ENCODE measurements at places on chromosomes 16 and 17.

DNA sequence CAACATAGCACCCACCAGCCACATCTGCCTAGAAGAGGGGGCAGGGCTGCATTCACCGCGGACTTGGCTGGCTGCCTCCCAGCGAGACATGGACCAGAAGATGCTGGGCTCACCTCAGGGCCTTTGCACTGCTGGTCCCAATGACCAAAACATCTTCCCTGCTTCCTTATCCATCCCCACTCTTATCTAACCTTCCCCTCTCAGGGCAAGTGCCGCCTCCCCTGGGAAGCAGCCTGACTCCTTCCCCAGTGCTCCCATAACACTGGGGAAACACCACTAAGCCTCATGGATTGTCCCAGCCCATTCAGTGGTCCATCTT, 5.7 kb downstream of the TMC6 start:
- DNase-seq = no peak

DNA sequence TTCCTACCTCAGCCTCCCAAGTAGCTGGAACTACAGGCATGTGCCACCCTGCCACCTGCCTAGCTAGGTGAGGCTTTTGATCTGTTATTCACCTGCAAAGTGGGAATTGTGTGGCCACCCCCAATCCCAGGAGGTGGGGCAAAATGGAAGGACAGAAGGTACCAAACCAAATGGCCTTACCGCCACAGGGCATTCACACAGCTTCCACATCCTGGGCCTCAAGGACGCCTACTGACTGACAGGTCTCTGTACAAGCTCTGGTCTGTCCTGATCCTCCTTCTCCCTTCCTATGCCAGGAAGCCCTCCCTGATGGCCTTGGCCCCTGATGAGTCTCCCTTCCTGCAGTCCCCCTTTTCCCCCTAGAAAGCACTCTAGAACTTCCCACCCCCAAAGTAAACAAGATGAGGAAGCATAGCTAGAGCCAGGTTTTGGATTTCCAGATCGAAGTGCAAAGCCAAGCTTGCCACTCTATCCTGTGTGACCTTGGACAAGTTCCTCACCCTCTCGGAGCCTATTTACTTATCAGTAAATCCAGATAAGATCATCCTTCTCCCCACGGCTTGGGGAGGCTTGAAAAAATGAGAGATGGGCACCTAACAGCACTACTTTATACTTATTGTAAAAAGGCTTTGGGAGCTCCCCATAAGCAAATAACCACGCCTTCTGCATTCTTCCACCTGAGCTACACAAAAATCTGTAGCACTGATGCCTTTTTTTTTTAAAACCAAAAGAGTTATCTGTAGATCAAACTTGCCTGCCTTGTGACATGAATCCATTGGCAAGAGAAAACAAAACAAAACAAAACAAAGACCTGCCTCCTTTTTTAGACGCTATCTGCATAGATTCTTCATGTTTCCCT, 4.5 kb downstream of the PLLP start:
- no peak for DNase-seq

GRCh38 chr16:19708296-19709205, 9.5 kb downstream of the KNOP1 start:
- DNase-seq = no peak

DNA sequence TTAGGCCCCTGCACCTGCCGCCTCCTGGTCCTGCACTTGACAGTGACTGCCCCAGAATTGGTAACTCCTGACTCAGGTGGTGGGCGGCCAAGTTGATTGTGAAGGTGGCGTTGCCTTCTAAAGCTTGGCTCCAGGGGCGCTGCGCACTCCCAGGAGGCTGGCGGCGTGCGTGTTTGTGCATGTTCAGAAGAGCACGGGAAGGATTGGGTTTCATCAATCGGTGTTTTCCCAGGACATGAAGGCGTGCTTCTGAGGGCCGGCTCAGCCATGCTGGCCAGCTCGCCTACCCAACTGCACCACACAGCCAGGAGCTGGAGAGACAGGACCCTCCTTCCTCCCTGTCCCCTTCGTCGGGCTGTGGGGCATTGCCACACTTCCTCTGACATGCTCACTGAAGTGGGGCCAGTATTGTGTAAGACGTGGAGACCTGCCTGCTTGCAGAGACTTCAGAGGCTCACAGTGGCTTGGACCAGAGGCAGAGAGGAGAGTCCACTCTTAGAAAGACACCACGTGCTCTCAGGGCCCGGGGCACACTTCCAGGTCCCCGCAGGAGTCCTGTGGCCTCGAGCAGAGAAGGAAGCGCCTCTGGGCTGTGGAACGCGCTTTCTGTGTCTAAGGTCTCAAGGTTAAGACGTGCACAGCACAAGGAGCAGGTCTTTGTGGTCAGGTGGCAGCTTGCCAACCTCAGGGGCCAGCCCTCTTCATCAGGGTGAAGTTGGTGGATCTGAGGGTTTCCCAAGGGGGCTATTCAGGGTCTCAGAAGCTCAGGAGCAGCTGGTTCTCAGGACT, 2.8 kb downstream of the RAB40C start:
- DNase-seq = no peak

DNA sequence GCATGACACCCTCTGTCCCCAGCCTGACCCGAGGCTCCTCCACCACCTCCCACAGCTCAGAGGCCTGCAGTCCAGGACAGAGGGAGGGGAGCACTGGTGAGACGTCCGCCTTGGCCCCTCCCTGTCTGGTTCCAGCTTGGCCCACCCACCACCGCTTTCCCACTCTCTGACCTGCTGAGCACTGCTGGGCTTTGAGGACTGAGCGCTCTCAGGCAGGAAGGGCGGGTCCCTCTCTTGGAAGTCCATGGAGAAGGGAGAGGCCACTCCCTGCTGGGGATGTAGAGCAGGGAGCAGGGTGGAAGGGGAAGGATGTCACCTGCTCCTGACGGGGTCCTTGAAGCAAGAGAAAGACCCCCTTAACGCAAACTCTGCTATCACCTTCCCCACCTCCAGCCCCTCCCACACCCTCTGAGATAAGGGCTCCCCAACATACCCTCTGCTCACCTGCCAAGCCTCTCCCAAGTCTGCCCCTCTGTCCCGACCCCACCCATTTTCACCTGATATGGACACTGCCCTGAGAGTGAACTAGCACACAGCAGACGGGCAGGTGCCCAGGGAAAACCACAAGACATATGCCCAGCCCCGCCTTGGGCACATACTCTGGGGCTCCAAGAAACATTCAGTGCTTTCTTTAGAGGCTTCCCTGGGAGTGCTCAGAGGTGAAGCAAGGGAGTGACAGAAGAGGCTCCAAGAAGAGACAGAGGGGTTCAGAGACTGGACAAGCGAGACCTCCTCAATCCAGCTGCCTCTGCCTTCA, 1.4 kb downstream of the OSBPL7 start:
- no peak for DNase-seq

DNA sequence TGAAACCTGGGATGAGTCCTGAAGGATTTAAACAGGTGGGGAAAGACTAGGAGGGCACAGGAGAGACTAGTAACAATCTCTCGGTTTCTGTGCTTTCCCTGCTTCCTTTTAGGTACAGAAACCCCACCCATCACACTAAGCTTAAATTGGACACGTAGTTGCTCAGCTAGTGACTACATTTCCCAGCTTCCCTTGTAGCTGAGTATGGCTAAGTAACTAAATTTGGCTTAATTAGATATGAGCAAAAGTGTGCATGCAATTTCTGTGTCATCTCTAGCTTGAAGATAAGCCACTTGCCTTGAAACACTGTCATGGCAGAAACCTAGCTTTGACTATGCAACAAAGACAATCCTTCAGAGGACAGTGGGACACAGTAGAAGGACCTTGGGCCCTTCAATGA, 36.5 kb downstream of the CACNG1 start:
- DNase-seq = no peak

GRCh38 chr16:57815987-57816745, 13.9 kb upstream of the KIFC3 start:
- peak; percentile 75 for DNase-seq

DNA sequence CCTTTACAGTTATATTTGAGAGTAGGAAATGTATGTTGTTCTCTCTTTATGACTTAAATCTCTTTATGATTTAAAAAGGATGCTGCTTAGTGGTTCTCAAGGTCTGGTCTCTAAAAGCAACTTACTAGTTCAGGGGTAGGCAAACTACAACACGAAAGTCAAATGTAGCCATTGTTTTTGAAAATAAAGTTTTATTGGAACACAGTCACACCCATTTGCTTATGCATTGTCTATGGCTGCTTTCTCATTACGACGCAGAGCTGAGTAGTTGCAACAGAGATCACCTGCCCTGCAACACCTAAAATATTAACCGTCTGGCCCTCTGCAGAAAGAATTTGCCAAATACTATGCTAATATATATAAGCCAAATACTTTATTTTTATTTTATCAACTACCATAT, 58.2 kb downstream of the HELZ start:
- DNase-seq = no peak

DNA sequence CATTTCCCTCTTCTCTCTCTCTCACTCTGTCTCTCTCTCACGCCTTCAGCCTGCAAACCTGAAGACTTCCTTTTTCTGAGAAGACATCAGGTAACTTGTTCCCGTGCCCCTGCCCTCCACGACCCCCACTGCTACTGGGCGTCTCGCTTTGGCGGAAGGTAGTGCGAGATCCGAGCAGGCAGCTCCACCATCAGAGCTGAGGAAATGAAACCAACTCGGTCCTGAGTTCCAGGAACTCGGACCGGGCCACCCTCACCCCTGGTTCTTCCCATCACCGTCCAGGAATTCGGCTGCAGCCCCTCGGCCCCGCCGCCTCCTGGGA, 585 bp downstream of the MLKL start:
- no peak for DNase-seq

- peak; percentile 82 for DNase-seq
These were observed 15.4 kb downstream of the SMTNL2 start for GRCh38 chr17:4599505-4600281.

Measured in NCI-H226 (cell line).